Stimulated activated CD4-positive, alpha-beta T cell treated with anti-CD3 and anti-CD28 coated beads, Interleukin-4, amount 100 ng/mL, for 1 hour (primary cell): ENCODE measurements at places on chromosomes 12 and 14.
A peak's percentile ranks its signal among the peaks of the same experiment; 100 is the strongest.

DNA sequence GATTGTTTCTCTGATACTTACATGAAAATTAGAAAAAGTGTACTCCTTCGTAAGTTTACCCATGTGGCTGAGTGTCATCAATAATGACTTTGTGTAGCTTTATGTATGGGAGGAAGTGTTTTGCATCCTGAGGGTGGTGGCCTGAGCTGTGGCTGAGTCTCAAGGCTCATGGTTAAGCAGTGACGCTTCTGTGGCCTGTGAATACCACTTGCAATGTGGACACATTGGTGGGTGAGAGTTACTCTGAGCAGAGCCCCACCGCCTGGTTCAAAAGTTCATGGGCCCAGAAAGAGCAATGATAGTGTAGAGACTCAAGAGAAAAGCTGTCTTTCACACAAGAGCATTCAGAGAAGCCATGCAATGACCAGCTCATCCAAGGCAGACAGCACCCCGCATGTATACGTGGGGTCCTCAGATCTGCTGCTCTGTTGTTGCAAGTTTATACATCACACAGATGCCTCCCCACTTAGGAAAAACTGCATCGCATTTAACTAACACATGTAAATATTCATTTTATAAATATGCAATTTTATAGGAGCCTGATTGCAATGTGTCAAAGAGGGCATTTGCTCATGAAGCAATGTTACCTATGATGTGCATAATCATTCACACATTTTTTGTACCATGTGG lies 55.1 kb upstream of the FRMD6 start:
- DNase-seq: no peak

DNA sequence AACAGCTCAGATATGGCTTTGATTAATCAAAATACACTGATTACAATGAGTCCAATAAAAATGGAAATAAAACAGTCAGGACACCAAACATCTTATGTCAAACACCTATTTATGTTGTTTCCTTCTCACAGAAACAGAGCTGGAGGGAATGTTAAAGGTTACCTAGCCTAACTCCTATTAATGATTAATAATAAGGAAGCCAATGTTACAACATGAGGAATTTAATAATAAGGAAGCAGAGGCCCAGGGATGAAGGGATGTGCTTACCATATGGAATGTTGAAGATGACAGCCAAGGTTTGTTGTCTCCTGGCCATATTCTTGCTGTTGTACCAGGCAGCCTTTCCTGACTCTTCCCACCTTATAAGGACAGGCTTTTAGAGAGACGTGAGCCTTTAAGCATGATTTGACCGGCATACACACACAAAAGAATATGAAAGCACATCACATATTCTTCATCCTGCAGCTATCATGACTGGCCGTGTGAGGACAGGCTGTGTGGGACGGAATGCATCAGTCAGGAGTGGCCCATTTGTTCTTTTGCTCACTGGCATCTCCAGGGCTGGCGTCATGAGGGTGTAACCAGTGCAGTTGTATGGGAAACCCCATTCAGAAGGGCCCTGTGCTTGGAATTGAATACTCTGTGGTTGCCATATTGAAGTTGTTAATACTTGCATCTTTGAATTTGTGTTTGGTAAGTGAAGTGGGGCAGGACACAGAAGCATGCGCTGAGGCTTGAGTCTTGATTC lies 3.1 kb upstream of the GPRC5D start:
- DNase-seq: no peak

GRCh38 chr12:13680916-13681315 lies 300.5 kb downstream of the GRIN2B start:
- no peak for DNase-seq

DNA sequence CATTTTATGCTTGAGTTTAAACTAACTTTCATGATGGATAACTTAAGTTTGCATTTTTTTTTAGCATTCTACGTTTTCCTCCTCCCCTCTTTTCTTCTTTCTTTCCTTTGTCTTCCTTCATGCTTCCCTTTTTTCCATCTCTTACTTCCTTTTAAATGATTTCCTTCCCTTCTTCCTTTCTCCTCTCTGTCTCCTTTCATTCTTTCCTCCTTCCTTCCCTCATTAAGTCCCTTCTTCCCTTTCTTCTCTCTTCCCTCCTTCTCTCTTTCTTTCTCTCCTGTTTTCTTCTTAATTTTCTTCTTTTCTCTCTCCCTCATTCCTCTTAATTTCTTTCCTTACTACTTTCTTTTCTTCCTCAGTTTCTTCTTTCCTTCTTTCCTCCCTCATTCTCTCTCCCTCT lies 376.0 kb downstream of the LRIG3 start:
- no peak for DNase-seq

GRCh38 chr14:76152333-76152681 lies 585 bp downstream of the GPATCH2L start:
- peak; percentile 63 for DNase-seq

DNA sequence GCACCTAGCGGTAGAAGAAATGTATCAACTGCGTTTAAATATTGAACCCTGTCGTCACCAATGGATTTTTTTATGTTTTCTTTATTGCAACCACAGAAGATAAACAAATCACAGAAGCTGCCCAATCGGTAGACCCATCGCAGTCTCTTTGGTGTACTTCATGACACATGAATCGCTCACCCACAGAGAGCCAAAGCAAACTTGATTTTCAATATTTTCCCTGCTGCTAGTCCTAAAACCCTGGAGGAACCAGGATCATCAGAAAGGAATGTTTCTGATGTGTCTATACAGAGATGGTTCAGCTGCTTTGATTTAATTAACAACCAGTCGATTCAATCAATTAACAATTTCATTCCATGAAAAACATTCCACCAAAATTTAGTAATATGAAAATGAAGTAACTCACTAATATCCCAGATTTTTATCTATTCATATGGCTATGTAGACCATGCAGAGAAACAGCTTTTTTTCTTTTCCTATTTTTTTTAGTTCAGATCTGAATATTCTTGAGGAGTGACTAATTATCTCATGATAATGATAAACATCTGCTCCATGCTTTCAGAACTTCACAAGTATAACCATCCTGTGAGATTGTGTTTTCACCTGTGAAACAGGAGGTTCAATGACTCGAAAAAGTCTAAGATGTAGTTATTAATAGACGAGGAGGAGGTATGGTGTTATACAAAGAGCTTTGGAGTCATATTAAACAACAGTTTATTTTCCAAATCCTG lies 46.1 kb downstream of the DIO2 start:
- no peak for DNase-seq

GRCh38 chr14:66038618-66039017 lies 447.6 kb upstream of the CCDC196 start:
- no peak for DNase-seq

- no peak for DNase-seq
Measured at GRCh38 chr12:14187002-14187401, 178.5 kb upstream of the ATF7IP start.

DNA sequence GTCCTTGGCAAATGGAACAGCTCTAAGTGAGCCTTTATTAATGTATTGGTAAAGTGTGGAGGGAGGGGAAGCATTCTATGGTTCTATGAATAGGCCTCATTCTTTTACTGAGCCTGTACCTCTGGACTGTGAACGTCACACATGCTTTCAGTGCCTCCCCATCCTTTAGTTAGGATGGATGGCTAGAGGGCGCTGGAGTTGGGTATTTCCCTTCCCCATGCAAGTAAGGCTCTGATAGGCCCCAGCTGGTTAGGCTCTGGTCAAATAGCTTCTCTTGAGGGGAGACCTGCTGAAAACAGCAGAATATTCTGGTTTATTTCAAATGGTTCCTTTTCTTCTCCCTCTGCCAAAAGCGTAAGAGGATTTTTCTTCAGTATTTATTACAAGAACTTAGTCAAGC lies 860.9 kb upstream of the MDGA2 start:
- DNase-seq: no peak

DNA sequence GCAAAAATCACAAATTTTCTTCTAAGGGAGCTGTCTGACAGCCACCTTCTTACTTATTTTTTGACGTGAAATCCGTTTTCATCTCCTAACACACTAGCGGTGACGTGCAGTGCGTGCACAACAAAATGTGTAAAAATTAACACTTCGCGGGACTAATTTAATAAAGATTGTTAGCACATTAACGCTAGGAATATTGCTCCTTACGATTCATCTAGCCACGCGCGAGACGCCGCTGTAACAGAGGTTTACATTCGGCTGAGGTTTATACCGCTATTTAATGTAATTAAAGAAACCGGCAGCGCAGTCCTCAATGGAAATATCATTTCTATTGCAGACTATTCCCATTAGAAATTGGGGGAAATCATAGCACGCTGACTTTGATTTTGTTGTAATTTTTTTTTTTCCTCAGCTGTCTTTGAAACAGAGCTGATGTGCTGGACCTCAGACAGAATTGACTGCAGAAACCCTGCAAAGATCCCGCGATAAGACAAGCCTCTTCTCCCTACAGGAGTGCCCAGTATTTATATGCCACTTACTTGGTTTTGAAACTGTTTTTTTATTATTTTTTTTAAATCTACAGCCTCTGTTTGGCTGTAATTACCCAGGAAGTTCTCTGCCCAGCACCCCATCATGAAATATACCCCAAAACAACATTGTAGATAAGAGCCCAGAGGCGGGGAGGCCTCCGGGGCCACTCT lies 31.2 kb downstream of the BCL11B start:
- no peak for DNase-seq

DNA sequence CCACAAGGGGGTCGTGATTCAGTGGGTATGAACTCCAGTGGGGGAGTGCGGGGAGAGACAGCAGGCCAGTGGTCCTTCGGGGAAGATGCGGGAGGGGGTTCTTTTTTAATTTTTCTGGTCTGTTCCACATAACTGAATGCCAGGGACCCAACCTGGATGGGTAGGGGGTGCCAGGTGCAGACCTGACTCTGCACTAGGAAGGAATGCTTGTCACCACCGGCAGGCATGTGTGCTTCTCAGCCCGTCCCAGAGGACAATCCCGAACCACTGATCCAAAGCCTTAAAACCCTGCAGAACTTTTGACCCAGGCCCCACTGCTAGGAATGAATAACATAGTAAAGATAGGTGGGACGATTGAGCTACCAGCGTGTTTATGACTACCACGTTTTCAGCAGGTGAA lies 72.0 kb downstream of the DIO3 start:
- no peak for DNase-seq

DNA sequence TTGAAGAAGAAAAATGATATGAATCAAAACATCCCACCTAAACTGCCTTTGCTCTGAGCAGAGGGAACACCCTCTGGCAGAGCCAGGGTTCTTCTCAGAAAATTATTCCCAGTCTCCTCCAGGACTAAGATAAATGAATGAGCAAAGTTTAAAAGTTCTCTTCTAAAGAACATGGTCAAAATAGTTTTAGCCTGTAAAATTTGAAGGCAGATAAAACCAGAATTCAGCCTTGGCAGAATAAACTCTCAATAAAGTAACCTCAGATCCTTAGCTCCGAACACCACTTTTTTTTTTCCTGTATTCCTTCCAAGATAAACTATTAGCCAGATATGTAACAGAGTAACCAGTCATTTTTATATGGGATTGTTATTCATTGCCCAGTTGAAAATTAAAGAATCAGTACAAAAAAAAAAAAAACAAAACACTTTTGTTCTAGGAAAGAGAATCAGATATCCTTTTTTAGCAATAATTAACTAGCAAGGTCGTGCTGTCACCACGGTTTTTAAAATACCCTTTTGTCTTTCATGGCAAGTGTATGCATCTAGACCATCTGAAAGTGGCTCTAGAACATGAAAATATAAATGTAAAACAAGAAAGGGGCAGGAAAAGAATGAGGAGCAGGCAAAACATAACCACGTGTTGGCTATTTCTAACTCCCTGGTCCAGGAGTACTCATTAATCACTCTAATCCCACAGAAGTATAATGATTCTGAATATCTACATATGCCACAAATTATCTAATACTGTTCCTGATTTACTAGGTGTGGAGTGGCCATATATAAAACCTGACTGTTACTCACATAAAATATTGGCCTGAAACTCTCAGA lies 60.8 kb downstream of the CAPZA3 start:
- DNase-seq: no peak

DNA sequence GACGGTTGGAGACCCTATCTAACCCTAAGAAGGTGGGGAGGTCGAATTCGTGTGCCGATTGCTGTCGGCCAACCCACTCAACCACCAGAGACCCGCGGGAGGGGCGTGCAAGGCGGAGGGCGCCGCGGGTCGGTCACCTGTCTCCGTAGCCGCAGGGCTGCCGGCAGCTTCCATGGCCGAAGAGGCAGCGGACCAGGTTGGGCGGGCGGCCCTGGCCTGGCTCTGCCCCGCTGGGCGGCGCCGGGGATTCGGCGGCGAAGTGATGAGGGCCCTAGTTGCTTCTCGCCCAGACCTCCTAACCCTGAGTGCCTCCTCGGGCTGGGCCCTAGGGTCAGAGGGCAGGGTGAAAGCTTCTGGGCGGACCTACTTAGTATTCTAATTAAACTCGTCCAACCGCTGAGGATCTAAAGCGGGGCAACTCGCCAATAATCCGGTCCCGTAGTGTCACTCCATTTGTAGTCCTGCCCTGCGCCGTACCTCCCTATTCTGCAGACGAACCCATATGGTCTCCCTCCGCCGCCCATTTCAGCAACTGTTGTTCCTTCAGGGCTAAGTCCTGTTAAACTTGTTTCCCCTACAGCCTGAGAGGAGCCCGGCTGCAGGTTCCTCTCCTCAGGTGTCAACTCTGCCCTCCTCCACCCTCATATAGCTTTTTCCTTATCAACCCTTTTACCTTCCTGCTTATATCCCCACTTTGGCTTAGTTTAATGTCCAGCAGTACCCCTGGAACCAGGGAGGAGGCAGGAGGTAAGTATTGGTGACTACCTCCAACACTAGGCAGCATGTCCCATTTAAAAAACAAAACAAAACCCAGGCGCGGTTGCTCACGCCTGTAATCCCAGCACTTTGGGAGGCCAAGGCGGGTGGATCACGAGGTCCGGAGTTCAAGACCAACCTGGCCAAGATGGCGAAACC lies at the start of gene PYM1:
TSS of gene PYM1 (minus strand) at position 307 of the 915 bp plus-strand sequence. CDS start at position 174, 133 bp downstream.
- peak; percentile 60 for DNase-seq

GRCh38 chr12:10268037-10268436 lies 39.6 kb upstream of the KLRD1 start:
- DNase-seq: no peak

GRCh38 chr12:54051026-54051842 lies 2.4 kb upstream of the HOXC4 start:
- no peak for DNase-seq

DNA sequence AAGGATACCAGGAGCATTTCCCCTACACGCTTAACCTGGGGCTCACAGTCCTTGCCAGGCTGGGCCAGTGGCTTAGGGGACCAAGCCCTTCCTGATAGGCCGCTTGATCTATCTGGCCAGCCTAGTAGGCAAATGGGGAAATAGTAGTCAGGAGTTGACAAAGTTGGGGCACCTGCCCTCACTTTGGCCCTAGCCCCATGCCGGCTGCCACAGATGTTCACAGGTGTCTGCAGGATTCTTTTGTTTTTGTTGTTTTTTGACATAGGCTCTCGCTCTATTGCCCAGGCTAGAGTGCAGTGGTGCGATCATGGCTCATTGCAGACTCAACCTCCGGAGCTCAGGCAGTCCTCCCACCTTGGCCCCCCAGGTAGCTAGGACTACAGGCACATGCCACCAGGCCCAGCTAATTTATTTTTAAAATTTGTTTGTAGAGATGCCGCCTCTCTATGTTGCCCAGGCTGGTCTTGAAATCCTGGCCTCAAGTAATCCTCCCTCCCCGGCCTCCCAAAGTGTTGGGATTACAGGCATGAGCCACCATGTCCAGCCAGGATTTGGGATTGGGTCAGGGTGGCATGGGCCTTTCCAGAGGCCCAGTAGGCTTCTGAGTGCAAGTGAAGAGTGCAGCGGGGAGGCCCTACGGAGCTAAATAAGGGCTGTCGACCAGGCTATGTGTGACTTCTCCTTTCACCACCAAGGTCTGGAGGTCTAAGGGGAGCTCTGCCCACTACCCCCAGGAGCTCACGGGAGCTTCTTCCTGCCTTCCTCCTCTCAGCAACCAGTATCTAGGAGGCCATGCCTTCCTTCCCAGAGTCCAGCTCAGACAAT lies 15.5 kb upstream of the HDAC7 start:
- no peak for DNase-seq
